Hepatic stellate cell (primary cell): ENCODE measurements at places on chromosomes 16 and 17.

DNA sequence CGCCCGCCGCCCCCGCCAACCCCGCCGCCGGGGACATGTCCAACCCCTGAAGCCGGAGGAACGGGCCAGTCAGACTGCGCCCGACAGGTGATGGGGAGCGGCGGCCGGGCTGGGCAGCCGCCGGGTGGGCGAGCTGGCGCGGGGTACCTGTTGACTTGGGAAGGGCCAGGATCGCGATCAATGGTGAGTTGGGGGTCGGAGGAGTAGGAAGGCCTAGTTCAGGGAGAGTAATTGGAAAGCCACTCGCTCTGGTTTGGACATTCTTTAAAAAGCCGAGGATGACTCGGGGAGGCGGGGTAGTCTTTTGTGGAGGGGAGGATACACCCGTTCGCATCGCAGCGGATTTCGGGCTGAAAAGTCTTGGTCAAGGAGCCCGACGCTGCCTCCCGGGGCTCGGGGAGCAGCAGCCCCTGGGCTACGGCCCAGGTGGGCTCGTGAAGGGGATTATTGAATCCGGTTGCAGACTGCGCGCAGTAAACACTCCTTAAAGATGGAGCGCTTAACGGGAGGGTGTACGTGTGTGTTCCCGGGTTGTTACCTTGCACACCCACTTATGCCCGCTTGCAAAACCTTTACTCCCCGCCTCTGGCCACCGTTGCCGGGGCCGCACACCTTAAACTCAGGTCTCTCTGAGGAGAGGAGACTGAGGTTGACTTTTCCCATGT, 123.8 kb downstream of the GOSR1 start:
- peak; percentile 53 for DNase-seq

- DNase-seq = no peak
Measured at GRCh38 chr16:75181630-75182029, 25.3 kb downstream of the CTRB2 start.

- no peak for DNase-seq
Measured at GRCh38 chr16:12801511-12802042, 2.1 kb downstream of the CPPED1 start.

- no peak for DNase-seq
Measured at GRCh38 chr17:45221081-45222013, at the start of gene FMNL1. Gene FMNL1 (plus strand): TSS chr17:45221885. CDS start chr17:45222125, 240 bp downstream.

- DNase-seq = no peak
Measured at GRCh38 chr16:75027520-75028300, 28.9 kb downstream of the ZNRF1 start.

DNA sequence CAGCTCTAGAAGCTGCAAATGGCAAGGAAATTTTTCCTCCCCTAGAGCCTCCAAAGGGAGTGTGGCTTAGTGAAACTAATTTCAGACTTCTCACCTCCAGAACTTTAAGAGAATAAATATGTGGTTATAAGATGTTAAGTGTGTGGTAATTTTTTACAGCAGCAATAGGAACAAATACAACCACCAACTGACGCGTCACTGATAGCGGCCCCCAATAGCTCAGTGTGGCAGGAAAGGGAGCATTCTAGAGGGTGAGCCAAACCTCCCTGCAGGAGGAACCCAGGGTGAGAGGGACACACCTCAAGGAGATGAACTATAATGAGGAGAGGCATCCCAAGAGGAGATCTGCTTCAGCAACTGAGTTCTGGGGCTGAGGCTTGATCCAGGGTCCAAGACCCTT, 4.0 kb downstream of the CCL4 start:
- DNase-seq = no peak

DNA sequence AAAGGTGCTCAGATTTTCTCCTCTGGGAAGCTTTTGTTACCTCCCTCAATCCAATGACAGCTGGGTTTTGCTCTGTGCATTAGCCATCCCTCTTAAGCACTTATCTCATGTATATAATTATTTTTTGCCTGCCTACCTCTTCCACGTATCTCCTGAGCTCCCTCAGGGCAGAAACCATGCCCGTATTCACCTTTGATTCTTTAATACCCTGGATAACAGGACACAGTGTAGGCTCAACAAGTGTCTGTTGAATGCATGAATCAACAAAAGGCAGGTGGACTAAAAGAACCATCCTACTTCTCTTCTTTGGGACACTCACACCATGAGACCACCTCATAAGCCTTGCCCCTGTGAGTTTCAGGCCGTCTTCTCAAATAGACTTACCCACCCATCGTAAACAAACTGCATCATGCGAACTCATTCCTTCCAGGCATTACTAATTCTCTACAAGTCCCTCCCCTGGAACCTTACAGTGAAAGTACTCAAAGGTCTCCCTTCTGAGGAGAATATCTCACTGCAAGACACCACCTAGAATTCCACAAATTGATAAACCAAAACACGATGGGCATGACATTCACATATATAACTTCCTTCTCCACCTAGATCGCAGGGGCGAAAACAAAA, 3.2 kb downstream of the ARHGAP17 start:
- DNase-seq = no peak

DNA sequence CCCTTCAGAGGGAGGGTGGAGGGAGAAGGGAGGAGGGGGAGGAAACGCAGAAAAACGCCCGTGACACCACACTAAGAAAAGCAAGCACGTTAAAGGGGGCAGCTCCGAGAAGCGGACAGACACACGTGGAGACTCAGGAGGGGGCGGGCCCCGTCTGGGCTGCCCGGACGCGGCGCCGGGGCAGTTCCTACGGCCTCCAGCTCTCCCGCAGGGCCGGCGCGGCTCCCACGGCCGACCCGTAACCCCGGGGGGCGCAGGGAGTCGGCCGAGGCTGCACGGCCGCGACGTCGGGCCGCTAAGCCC, 362 bp downstream of the KLHDC4 start:
- no peak for DNase-seq

DNA sequence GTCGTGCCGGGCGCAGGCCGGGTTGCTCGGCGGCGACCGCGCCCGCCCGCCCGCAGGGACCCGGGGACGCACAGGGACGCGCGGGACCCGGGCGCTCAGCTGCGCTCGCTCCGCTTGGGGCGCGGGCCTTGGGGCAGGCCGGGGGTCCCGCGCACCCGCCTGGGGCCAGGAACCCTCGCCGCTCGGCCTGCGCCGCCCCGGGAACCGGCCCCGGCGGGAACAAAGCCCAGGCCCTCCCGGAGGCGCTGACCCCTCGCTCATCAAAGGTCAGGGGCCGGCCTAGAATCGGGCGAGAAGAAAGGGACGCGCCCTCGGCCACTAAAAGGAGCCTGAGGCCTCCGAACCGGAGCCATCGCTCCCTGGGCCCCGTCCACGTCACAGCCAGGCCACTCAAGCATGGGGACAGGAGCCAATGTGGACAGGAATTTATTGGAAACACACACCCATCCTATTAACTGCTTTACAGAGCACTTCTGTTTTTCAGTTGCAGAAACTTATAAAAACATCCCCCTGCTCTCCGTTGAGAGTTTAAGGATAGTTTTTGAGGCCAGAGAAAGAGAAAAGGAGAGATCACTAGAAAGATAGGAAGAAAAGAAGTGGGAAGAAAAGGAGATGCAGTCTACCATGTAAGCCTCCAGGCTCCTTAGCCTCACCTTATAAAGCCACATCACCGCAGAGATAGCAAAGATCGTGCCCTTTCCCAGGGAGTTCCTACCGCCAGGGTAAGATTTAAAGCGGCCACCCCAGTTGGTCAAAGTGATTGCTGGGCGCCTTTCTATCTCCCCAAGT, 558 bp upstream of the ZFHX3 start:
- no peak for DNase-seq

DNA sequence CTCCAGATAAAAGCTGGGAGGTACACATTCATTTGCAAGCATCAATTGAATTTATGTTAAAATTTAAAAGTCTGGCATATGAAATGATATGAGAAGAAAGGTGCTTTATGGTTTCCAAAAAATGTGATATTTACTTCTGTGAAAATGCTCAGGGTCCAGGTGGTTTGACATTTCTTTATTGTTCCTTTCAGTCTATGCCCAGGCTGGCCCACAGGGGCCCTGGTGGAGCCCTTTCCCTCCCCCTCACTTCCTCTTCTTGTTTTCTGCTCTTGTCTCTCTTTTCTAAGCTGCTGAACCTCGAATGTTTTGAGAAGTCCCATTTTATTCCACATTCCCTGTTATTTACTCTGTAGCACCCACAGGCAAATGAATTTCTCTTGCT, 127.8 kb downstream of the HS3ST3B1 start:
- DNase-seq = no peak

DNA sequence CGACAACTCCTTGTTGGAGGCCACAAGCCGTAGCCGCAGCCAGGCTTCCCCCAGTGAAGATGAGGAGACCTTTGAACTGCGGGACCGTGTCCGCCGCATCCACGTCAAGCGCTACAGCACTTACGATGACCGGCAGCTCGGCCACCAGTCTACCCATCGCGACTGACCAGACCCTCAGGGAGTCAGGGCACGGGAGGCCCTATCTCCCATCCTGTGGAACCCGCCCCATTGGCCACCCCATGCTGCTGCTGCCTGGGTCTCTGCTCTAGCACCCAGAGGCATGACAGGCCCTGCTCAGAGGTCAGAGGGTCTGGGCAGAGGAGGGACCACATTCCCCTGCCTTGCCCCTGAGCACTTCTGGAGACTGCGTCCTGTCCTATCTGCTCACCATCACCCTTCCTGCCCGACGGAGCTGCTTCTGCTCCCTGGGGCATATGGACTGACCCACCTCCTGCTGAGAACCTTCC, 8.9 kb downstream of the TNFAIP1 start:
- no peak for DNase-seq
